ENCODE measurements at places on chromosomes 2 and 18. TPM values are rescaled to one million over a fixed set of nuclear protein-coding genes. Genes with fewer than 3 reads are reported as not detected.

ERFE gene
- 9.8 TPM for total RNA-seq

GRCh38 chr2:38932586-38932985, 42.9 kb downstream of the ARHGEF33 start:
- no peak for DNase-seq

DNA sequence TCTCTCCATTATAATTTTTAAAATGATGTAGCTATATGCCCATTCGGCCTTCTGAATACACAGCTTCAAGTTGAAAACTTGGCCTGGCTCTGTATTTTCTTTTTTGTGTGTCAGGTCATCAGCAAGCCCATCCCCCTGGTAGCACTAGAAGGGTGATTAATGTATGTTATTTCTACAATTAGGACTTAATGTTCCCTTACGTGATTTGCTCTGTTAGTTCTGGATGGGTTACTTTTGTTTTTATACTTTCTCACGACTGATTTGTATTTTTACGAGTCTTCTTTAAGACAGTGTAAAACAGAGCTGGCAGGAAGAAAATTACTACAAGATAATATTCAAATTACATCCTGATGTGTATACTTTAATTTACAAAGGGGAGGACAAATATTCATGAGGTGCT, 88.4 kb upstream of the RGPD4 start:
- DNase-seq: peak; percentile 49

DNA sequence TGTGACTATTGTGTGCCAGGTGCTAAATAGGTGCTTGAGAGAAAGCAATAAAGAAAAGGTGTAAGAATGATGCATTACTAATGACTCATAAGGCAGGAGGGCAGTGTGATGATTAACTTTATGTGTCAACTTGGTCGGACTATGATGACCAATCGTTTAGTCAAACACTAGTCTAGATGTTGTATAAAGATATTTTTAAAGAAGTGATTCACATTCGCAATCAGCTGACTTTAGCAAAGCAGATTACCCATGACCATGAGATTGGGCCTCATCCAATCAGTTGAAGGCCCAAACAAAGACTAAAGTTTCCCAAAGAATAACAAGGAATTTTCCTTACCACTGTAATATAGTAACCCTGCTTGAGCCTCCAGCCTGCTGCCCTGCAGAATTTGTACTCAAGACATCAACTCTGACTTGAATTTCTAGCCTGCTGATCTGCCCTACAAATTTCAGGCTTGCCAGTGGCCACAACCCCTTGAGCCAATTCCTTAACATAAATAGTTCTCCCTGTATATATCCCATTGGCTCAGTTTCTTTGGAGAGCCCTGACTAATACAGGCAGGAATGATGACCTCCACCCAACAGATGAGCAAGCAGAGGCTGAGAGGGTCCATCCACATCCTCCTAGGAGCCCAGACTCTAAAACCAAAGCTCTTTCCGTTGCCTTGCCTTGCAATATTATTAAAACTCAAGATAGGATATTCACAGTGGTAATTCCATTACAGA, 132.6 kb downstream of the ACTR3 start:
- peak; percentile 94 for DNase-seq

DNA sequence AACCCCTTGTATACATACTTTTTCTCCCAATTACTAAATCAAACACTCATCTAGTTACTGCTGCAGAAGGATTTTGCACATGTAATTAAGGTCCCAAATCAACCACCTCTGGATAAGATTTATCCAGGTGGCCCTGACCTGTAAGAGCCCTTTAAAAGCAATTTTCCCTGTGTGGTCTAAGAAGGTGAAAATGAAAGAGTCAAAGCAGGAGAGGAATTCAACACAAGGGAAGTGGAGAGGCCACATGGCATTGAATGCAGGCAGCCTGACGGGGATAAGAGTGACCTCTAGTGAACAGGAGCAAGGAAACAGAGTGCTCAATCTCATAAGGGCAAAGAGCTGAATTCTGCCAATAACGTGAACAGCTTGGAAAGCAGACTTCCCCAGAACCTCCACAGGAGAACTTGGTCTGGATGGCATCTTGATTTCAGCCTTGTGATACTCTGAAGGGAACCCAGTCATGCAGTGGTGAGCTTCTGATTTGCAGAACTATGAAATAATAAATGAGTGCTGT, 27.2 kb downstream of the PPP3R1 start:
- peak; percentile 23 for DNase-seq

- DNase-seq: no peak
Measured at GRCh38 chr2:54699665-54700064, 23.8 kb upstream of the EML6 start.

- DNase-seq: no peak
Measured at GRCh38 chr18:8899000-8899399, 193.6 kb downstream of the MTCL1 start.

CRYGD gene
- not detected for total RNA-seq

FOXD4L1 gene
- not detected for total RNA-seq

DNA sequence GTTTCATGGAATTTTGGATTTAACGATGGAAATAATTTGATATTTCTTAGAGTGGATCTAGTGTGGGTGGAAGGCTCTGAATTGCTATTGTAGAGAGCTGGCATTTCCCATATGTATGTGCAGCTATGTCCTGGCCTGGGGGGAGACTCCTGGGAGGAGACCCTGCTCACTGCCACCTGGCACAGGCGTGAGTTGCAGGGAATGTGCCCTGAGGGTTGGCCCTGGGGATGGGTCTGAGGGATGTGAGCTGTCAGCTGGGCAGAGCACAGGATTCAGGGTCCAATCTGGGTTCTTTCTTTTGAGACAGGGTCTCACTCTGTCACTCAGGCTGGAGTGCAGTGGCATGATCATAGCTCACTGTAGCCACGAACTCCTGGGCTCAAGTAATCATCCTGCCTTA, 120.2 kb downstream of the CLIP4 start:
- DNase-seq: no peak

DNA sequence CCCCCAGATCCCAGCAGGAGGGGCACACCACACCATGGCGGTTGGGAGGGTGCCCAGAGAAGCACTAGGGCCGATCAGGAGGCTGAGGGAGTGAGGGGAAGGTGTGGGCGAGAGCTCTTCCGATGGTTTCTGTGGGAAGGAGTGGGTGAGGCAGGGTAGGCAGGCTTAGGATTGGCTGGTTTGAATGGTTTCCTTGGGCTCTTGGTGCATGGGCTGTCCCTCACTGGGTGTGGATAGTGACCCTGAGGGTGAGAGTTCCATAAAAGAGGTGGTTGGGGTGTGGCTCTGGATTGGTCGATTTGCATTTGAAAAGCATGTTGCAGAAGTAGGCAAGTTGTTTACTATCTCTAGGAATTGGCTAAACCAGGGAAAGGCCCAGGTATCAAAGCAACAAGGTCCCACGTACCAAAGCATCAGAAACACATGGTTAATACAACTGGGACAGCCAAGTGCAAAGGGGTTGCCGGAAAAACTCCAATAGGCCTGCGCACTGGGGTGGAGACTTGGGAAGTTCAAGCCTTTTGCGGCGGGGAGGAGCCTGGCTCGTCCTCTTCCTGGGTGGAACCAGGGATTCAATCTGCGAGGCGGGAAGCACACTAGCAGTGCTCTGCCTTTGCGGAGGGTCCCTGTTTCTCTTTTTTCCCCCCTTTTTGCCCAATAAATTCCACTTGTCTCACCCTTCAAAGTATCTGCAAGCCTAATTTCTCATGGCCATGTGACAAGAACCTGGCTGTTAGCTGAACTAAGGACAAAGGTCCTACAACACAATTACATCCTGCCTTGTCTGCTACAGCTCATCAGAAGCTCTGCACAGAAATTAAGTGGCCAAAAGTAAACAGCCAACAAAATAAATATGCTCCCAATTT, 43.2 kb downstream of the IL1R2 start:
- DNase-seq: no peak

GRCh38 chr2:232013701-232014353, 52.3 kb downstream of the DIS3L2 start:
- peak; percentile 35 for DNase-seq

DNA sequence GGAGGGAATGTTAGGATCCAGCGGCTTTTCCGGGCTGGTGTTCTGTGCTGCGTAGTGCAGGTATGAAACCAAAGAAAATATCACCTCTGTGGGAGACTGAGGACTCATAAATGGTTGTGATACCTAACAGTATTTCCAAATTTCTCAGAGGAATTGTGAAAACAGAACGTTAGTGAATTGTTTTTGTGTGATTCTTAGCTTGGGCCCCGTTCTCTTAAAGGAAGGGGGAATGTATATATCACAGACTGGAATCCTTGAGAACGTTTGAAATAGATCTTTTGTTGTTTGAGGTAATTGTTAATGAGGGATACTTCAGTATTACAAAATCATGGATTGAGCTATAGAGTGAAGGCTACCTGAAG, 834 bp downstream of the ZNF638 start:
- DNase-seq: no peak

Measured in epithelial cell of proximal tubule (primary cell).